ENCODE measurements at places on chromosomes 16 and 17.

DNA sequence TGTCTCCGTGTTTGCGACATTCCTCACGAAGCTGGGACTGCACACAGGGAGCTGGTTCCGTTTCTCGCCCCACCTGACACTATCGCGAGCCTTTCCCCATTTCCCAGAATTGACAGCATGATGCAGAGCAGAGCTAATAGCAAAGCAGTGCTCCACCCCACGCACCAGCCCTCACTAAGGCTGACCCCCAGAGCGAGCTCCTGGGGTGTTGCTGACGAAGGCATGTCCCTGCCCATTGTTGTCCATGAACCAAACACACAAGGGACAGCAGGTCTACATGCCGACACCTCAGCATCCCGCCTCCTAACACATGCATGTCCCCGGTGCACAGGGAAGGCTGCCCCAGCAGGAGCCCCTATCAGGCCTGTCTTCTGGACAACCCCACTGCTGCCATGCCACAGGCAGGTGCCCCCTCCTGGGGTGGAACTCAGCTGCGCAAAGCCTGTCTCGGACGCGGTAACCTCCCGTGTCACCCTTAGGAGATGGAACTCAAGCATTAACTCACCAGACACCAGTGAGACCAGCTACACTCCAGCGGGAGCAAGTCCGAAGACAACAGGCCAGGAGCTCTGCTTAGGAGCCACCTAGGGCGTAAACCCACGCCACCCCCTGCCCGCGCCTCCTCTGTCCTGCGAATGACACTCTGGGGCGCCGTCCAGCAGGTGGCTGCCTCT is 16.9 kb upstream of the TRAP1 start:
- no peak for DNase-seq

GRCh38 chr16:86752582-86753175 is 174.3 kb downstream of the FOXL1 start:
- DNase-seq = no peak

- DNase-seq = no peak
Measured at GRCh38 chr16:20830372-20830771, 24.0 kb downstream of the REXO5 start.

GRCh38 chr17:80598813-80599545 is 54.3 kb downstream of the RPTOR start:
- DNase-seq = no peak

GRCh38 chr16:77816293-77816692 is 27.9 kb downstream of the VAT1L start:
- DNase-seq = no peak

- DNase-seq = no peak
Measured at GRCh38 chr17:27560668-27561067, 70.3 kb upstream of the LGALS9 start.

- peak; percentile 34 for DNase-seq
Measured at GRCh38 chr16:82522026-82522425, 104.7 kb upstream of the CDH13 start.

- no peak for DNase-seq
Measured at GRCh38 chr16:57938484-57938883, 32.4 kb downstream of the CNGB1 start.

DNA sequence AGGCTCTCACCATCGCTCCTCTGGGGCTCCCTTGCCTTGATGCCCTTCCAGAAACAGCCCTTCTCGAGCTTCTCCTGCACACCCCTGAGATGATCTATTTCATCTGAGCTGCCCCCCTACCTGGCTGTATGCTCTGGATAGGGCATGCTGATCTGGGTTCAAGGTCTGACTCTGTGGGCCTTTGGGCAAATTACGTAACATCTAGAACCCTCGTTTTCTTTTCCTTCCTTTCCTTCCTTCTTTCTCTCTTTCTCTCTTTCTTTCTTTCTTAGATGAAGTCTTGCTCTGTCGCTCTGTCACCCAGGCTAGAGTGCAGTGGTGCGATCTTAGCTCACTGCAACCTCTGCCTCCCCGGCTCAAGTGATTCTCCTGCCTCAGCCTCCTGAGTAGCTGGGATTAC is 20.3 kb downstream of the TNS4 start:
- DNase-seq = no peak

DNA sequence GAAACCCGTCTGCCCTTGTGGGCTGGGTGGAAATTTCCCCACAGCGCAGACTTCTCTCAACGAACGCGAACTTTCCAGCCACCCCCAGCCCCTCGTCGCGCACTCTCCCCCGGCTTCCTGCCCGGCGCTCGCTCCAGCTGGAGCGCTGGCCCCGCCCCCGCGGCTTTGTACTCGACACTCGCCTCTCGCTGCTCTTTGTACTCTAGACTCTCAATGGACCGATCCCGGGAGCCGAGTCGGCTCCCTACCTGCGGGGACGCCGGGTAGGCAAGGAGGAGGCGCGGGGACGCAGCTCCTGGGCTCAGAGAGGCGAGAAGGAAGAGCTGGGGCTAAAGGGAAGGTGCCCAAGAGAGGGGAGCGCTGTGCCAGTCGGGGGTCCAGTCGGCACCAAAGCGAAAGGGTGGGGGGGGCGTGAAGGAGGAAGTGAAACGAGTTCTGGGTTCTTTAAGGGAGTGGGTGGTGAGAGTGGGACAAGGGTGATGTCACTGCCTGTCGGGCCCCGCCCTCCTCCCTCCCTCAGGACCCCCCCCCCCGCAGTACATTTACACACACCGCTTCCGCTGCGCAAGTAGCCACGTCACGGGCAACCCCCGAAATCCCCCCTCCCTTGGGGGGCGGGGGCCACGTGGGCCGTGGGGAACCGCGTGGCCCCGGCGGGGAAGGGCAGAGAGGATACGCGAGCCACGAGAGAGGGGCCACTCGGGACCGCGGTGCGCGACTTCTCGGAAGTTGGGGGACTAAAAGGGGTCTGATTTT is 9.7 kb downstream of the KDM6B start:
- DNase-seq = peak; percentile 89

GRCh38 chr16:17068524-17068923 is 402.2 kb downstream of the XYLT1 start:
- no peak for DNase-seq

DNA sequence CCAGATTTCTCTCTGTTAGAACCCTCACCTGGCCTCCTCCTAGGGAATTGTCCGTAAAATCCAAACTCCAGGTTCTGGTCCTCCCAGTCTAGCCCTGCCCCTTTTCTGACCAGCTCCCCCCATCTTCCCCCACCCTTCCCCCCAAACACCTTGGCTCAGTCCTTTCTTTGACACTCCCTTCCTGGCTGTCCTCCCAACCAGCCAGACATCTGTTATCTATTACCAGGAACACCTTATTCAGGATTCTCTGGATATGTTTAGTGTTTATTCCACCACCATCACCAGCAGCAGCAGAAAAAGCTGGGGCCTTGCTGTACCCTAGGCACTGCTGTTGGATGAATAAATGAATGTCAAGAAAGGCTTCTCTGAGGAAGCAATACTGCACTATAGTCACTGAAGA is 4.0 kb upstream of the CMTM3 start:
- no peak for DNase-seq

Data from femur (tissue), 1 donor.